ENCODE measurements at places on chromosomes 4 and X. TPM values are rescaled to one million over a fixed set of nuclear protein-coding genes. Genes with fewer than 3 reads are reported as not detected.

Gene ZCCHC18
- not detected for total RNA-seq

Gene NAP1L3
- total RNA-seq, result 0.43 TPM

Gene LRP2BP
- total RNA-seq, result 0.14 TPM

Gene STATH
- total RNA-seq, result not detected

Gene FAAH2
- total RNA-seq, result 0.13 TPM

Gene PPP4R3C
- total RNA-seq, result not detected

Measured in A549 treated with Mapracorat at 1 μM for 4 hours (cell line).